ENCODE measurements at places on chromosomes 7 and 10. TPM values are rescaled to one million over a fixed set of nuclear protein-coding genes. Genes with fewer than 3 reads are reported as not detected.
A peak's percentile ranks its signal among the peaks of the same experiment; 100 is the strongest.

Gene CYP3A7
- total RNA-seq = not detected

Gene TET1
- 0.11 TPM for total RNA-seq

Gene LRRTM3
- 16.9 TPM for total RNA-seq

DNA sequence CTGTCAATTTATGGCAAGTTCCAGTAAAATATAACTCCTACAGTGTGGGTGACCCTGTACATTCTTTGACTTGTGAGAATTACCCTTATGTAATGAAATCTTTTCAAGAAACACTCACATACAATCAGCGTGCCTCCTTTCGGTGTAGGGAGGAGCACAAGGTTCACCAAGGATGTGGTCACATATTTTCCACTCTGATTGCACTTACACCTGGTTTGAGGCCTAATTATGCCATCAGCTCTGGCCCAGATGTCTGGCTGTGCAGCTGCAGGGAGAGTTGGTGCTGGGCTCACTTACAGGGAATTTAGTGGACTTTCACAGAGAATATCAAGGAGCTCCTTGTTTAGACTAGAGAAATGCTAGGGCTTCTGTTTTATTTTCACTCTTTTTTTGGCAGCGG, 146.0 kb upstream of the STEAP4 start:
- ATAC-seq = no peak

GRCh38 chr10:60652628-60653027, 125.7 kb upstream of the CDK1 start:
- no peak for ATAC-seq

GRCh38 chr7:37438906-37439652, 9.6 kb downstream of the ELMO1 start:
- ATAC-seq = peak; percentile 69

GRCh38 chr7:151313857-151314256, 27.8 kb upstream of the NUB1 start:
- no peak for ATAC-seq

DNA sequence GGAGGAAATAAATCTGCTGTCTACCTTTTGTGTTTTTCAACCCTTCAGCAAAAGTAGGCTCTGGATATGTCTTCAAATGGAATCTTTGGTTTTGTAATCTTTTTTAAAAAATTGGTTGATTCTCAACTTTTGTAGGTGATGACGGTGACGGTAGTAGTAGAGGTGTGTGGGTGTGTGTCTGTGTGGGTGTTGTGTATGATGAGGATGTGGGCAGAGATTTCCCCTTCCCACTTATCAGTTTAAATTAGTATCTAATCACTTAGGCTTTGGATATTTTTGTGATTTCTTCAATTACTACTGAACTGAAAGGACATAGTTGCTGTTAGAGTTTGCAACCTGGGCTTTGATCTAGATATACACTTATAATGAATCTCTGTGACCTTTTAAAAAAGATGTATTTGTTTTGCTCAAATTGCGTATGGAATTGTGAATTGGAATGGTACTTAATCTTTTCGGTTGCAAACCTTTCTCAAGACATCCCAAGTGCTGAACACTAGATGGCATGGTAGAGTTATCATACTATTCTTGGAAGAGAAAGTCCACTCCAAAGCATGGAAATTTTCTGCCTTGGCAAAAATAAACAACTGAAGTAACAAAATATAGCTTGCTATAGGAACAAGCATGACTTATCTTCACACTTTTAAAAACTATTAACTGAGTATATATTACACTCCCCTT, 51.9 kb upstream of the A1CF start:
- ATAC-seq = peak; percentile 39
